Right lobe of liver (tissue), 6 donors: ENCODE measurements at places on chromosomes 5 and 9.

DNA sequence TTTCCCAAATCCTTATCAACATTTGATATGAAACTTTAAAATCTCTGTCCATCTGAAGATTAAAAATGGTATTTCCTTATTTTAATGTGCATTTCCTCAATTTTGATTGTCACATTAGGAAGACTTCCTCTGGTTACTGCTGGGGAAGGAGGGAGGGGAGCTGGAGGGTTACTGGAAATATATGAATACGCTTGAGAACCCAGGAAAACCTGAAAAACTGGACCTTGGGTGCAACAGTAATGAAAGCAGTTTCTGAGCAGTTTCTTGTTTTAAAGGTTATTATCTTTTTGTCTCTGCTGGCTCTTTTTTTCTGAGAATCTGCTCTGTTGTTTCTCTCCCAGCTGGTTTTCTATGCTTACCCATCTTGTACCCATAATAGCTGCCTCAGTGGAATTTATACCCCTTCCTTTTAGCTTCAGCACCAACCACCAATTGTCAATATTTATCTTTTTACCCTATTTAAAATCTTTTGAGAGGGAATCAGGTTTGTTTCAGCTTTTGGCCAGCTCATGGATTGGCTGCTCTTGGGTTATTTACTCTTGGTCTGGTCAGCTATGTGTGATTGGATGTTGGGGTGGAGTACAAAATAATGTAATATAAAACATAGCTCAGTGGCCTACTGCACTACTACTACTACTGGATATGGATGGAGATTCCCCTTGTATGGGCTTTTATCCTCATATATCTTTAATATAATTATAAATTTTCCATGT lies 67.4 kb downstream of the UNC13B start:
- DNase-seq, result no peak
- H3K27me3 ChIP-seq, result no peaks in the 10 kb centered on the region
- H3K36me3 ChIP-seq, result no peaks in the 10 kb centered on the region
- H3K4me1 ChIP-seq, result peaks cover 29% of the 10 kb centered on the region
- H3K27ac ChIP-seq, result peak overlapping the region; percentile 49

- H3K27ac ChIP-seq, result no peak overlapping the region
- H3K27me3 ChIP-seq, result no peaks in the 10 kb centered on the region
- no peak for DNase-seq
- no peak overlapping the region for H3K4me3 ChIP-seq
- no peaks in the 10 kb centered on the region for H3K4me1 ChIP-seq
These were observed 180.0 kb downstream of the MTRR start for GRCh38 chr5:8048920-8049319.

DNA sequence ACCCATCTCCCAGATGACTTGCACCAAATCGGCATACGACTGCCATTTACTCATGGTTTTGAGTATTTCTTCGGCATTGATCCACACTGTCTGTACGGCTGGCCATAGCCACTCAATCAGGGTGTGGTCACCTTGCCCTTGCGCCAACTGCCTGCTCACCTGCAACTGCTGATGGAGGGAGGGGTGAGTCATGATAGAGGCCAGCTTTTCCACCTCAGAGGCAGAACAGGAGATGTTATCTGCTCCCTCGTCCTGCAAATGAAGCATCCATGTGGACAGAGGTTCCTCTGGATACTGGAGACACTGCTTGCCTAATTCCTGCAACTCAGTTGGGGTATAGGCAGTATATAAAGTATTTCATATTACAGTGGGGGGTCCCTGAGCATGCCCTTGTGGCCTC lies 85.6 kb upstream of the ATP10B start:
- no peak for DNase-seq
- H3K27me3 ChIP-seq, result no peaks in the 10 kb centered on the region
- H3K4me1 ChIP-seq, result no peaks in the 10 kb centered on the region

DNA sequence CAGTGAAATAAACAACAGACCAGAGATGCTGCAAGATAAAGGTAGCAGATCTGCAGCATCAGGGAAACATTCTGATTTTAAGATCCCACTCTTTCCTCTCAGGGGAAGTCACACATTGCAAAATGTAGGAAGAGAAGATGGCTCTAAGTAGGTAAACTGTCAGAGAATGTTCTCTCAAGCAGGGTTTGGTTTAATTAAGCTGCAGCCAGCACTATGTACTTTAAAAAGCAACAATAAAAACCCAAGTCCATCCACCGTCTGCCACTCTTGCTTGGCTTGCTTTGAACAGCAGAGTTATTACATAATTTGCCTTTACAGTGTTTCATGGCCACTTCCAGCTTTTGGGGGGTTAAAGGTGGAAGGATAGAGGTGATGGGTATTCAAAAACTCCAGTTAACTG lies 343.2 kb upstream of the DAP start:
- H3K27ac ChIP-seq, result no peak overlapping the region
- DNase-seq, result no peak
- H3K36me3 ChIP-seq, result no peaks in the 10 kb centered on the region
- no peak overlapping the region for H3K4me3 ChIP-seq
- no peaks in the 10 kb centered on the region for H3K27me3 ChIP-seq

GRCh38 chr5:115295777-115296123 lies 704 bp downstream of the CCDC112 start:
- H3K4me1 ChIP-seq, result no peaks in the 10 kb centered on the region
- H3K27me3 ChIP-seq, result no peaks in the 10 kb centered on the region
- H3K36me3 ChIP-seq, result no peaks in the 10 kb centered on the region

- no peaks in the 10 kb centered on the region for H3K27me3 ChIP-seq
- DNase-seq, result peak; percentile 88
- no peak overlapping the region for H3K4me3 ChIP-seq
- no peaks in the 10 kb centered on the region for H3K36me3 ChIP-seq
These were observed 72.7 kb upstream of the ORM1 start for GRCh38 chr9:114250235-114250568.

DNA sequence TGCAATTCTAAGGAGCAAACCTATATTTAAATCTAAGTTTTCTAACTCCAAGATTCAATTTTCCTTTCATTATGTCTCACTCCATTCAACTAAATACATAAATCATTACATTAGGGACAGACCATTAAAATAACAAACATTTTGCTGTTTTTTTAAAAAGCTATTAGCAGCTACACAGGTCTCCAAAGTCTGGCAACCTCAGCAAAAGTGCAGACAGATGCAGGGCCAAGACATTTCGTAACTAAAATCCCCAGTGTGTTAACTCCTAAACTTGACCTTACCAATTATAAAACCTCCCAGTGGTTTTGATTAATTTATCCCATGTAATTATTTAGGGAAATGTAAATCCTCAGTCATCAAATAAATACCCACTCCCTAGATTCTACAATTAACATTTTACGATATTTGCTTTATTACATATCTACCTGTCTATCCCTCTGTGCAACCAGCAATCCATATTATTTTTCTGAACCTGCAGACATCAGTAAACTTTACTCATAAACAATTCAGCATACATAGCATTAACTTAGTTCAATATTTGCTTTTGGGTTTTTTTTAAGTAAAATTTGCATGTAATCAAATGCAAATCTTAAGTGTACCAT lies 64.7 kb downstream of the RGS7BP start:
- no peaks in the 10 kb centered on the region for H3K4me1 ChIP-seq
- H3K4me3 ChIP-seq, result no peak overlapping the region
- no peaks in the 10 kb centered on the region for H3K27me3 ChIP-seq
- H3K36me3 ChIP-seq, result no peaks in the 10 kb centered on the region

- H3K4me3 ChIP-seq, result no peak overlapping the region
- H3K27ac ChIP-seq, result no peak overlapping the region
- no peaks in the 10 kb centered on the region for H3K27me3 ChIP-seq
- H3K36me3 ChIP-seq, result no peaks in the 10 kb centered on the region
These were observed 55.4 kb downstream of the FXN start for GRCh38 chr9:69090946-69091345.

- H3K27ac ChIP-seq, result no peak overlapping the region
- no peaks in the 10 kb centered on the region for H3K27me3 ChIP-seq
- no peak overlapping the region for H3K4me3 ChIP-seq
These were observed 125.9 kb downstream of the EHMT1 start for GRCh38 chr9:137744632-137745183.

DNA sequence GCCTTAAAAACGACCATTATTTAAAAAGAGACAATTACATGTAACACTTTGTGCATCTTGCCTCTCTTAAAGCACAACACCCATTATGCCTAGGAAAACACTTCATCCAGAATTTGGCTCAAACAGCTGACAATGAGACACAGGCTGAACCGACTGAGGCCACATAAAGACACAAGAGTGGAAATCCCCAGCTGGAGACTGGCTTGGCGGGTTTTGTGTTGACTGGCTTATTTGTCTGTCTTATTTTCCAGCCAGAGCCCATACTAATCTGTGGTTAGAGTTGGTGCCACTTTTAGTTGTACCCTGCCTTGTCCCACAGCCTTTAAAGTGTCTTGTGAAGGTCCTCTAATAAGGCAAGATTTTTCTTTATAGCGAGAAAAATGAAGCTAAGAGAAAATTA lies 21.2 kb downstream of the TRIM14 start:
- no peaks in the 10 kb centered on the region for H3K4me1 ChIP-seq
- no peak overlapping the region for H3K27ac ChIP-seq
- no peaks in the 10 kb centered on the region for H3K27me3 ChIP-seq
- no peak for DNase-seq
- H3K36me3 ChIP-seq, result no peaks in the 10 kb centered on the region

GRCh38 chr9:136140966-136141365 lies 22.3 kb upstream of the TMEM250 start:
- H3K27ac ChIP-seq, result no peak overlapping the region
- H3K4me3 ChIP-seq, result no peak overlapping the region
- H3K4me1 ChIP-seq, result no peaks in the 10 kb centered on the region
- no peaks in the 10 kb centered on the region for H3K36me3 ChIP-seq

- no peaks in the 10 kb centered on the region for H3K36me3 ChIP-seq
- peak; percentile 39 for DNase-seq
- H3K4me3 ChIP-seq, result no peak overlapping the region
- no peak overlapping the region for H3K27ac ChIP-seq
- H3K27me3 ChIP-seq, result no peaks in the 10 kb centered on the region
These were observed 132.2 kb upstream of the ASTN2 start for GRCh38 chr9:117546894-117547678.

- H3K27ac ChIP-seq, result no peak overlapping the region
- H3K4me1 ChIP-seq, result no peaks in the 10 kb centered on the region
- DNase-seq, result no peak
- H3K27me3 ChIP-seq, result no peaks in the 10 kb centered on the region
- no peak overlapping the region for H3K4me3 ChIP-seq
These were observed 6.4 kb downstream of the ABLIM3 start for GRCh38 chr5:149147676-149148075.

GRCh38 chr9:128056887-128057723 lies 10.0 kb downstream of the NAIF1 start:
- no peak for DNase-seq
- peaks cover 2% of the 10 kb centered on the region for H3K4me1 ChIP-seq
- peak overlapping the region; percentile 74 for H3K27ac ChIP-seq
- H3K27me3 ChIP-seq, result no peaks in the 10 kb centered on the region
- H3K36me3 ChIP-seq, result no peaks in the 10 kb centered on the region

- H3K27ac ChIP-seq, result no peak overlapping the region
- H3K36me3 ChIP-seq, result no peaks in the 10 kb centered on the region
- no peak overlapping the region for H3K4me3 ChIP-seq
- DNase-seq, result no peak
- H3K27me3 ChIP-seq, result no peaks in the 10 kb centered on the region
- H3K4me1 ChIP-seq, result no peaks in the 10 kb centered on the region
These were observed 993.9 kb upstream of the ACO1 start for GRCh38 chr9:31390403-31391025.

- no peak overlapping the region for H3K4me3 ChIP-seq
- no peaks in the 10 kb centered on the region for H3K27me3 ChIP-seq
- no peak for DNase-seq
- H3K36me3 ChIP-seq, result no peaks in the 10 kb centered on the region
- H3K4me1 ChIP-seq, result no peaks in the 10 kb centered on the region
- no peak overlapping the region for H3K27ac ChIP-seq
These were observed 18.9 kb upstream of the GHR start for GRCh38 chr5:42404366-42404765.

DNA sequence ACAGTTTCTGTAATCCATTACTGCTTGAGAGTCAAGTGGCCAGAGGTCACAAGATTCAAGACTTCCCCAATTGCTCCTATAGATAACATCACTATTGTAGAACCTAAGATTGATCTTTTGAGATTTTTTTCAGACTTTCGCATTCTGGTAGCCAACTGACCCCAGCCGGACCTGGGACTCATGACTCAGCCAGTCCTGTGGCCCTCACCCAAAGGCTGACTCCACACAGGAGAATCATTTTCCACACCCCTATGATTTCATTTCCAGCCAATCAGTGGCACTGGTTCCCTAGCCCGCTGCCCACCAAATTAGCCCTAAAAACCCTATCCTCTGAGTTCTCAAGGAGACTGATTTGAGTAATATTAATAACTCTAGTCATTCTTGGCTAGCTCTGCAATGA lies 36.2 kb downstream of the TARS1 start:
- no peaks in the 10 kb centered on the region for H3K27me3 ChIP-seq
- peaks cover 4% of the 10 kb centered on the region for H3K36me3 ChIP-seq
- H3K4me1 ChIP-seq, result no peaks in the 10 kb centered on the region
- no peak for DNase-seq

DNA sequence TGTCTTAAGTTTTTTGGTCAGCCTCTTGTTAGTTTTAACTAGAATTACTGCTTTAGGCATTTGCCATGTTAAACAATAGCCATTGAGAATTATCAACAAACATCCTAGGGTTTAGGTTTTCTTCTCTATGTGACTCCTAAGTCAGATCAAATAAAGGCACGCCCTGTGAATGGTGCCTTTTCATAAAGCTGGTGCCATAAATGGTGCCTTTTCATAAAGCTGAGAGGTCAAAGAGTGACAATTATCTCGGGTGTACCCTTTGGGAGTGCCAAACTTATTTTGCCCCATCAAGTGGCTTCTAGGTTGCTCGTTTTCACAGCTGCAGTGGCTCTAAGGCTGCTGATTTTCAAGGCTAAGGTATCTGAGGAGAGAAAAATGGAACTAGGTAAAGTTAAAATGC lies 391.6 kb downstream of the DMRTA1 start:
- no peaks in the 10 kb centered on the region for H3K4me1 ChIP-seq
- H3K4me3 ChIP-seq, result no peak overlapping the region
- H3K27me3 ChIP-seq, result no peaks in the 10 kb centered on the region
- no peak for DNase-seq
- no peak overlapping the region for H3K27ac ChIP-seq
- H3K36me3 ChIP-seq, result no peaks in the 10 kb centered on the region

GRCh38 chr9:27888661-27889295 lies 315.5 kb upstream of the C9orf72 start:
- no peak overlapping the region for H3K4me3 ChIP-seq
- H3K27ac ChIP-seq, result no peak overlapping the region
- no peaks in the 10 kb centered on the region for H3K4me1 ChIP-seq
- no peak for DNase-seq
- H3K27me3 ChIP-seq, result no peaks in the 10 kb centered on the region

GRCh38 chr5:131747180-131748105 lies 49.4 kb downstream of the FNIP1 start:
- no peaks in the 10 kb centered on the region for H3K27me3 ChIP-seq
- DNase-seq, result no peak
- no peaks in the 10 kb centered on the region for H3K36me3 ChIP-seq
- no peak overlapping the region for H3K4me3 ChIP-seq

- peaks cover 2% of the 10 kb centered on the region for H3K4me1 ChIP-seq
- no peaks in the 10 kb centered on the region for H3K27me3 ChIP-seq
- no peak overlapping the region for H3K4me3 ChIP-seq
These were observed 138.9 kb downstream of the GADD45G start for GRCh38 chr9:89743573-89744254.
